ENCODE measurements at places on chromosomes 6 and 20.

- DNase-seq = no peak
Measured at GRCh38 chr6:71080133-71080532, 123.3 kb upstream of the B3GAT2 start.

DNA sequence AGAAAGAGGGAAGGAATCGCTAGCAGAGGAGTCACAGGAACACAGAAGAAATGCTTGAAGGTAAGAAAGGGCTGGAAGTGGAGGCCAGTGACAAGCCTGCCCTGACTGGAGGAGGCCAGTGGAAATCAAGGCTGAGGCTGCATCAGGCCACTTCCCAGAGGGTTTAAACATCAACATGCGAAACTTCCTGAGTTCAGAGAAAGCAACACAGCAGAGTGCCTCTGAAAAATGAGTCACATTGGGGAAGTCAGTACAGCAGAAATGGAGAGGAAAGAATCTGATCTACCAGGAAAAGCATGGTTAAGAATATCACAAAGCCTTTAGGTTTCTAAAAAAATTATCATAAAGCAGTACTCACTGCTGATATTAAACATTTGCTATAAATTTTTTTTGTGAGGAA, 23.3 kb downstream of the NAPB start:
- no peak for DNase-seq

- no peak for DNase-seq
Measured at GRCh38 chr20:37430778-37431460, 85.0 kb downstream of the SRC start.

DNA sequence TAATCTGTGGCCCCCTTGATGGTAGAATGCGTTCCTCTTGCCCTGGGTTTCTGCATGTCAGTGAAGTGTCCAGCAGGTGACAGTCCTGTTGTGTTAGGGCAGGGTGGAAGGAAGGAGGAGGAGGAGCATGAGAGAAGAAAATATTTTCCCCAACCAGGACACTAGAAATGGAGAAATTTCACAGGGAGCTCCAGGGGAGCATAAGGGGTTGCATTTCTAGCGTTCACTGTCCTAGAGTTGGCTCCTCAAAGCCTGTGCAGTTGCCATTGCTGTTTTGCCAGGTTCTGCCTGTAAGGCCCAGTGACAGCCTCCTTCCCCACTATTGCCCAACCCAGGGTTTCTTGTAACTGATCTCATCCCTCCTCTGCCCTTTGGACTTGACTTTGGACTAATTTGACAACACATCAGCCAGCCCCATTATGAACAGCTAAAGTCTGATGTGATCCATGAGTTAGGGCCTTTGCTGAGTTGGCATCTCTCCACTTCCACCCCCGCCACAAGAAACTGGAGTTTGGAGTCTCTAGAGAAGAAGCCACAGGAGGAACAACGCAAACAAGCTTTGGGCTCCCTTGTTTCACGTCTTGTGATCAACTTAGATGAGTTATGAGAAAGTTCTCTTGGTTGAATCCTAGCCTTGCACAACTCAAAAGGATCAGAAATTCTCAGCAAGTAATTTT, 14.0 kb upstream of the FAM50B start:
- DNase-seq = no peak

DNA sequence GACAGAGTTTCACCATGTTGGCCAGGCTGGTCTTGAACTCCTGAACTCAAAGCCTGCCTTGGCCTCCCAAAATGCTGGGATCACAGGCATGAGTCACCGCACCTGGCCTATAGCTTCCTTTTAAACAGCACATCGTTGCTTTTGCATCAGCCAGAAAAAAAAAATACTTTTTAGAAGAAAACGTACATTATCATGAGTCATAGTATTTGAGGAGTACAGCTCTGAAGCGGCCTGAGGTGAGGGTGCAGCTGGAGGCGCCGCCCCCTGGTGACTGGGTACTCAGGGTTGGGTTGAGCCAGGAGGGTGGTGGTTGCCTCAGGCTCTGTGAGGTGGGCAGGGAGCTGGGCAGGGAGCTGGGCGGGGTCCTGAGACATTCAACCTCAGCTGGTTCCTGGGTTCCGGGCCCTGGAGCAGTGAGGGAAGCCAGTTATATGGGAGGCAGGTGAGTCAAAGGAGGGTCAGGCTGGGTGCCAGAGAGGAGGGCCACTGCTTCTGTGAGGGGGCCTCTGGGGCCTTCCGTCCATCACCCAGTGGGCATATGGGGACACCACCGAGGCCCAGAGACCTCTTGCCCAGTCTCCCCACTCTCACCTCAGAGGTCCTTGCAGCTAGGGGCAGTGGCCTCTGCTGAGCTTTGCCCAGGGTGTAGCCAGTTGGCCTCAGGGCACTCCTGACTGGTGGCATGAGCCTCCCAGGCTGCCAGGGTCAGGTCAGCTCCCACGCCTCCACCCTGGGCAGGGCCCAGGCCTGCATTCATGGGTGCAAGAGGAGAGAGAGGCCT, 11.7 kb upstream of the ID1 start:
- DNase-seq = no peak

- no peak for DNase-seq
Measured at GRCh38 chr20:11380283-11380682, 537.4 kb upstream of the BTBD3 start.
